Urothelium cell line (cell line): ENCODE measurements at places on chromosomes 6 and 20.
A peak's percentile ranks its signal among the peaks of the same experiment; 100 is the strongest.

DNA sequence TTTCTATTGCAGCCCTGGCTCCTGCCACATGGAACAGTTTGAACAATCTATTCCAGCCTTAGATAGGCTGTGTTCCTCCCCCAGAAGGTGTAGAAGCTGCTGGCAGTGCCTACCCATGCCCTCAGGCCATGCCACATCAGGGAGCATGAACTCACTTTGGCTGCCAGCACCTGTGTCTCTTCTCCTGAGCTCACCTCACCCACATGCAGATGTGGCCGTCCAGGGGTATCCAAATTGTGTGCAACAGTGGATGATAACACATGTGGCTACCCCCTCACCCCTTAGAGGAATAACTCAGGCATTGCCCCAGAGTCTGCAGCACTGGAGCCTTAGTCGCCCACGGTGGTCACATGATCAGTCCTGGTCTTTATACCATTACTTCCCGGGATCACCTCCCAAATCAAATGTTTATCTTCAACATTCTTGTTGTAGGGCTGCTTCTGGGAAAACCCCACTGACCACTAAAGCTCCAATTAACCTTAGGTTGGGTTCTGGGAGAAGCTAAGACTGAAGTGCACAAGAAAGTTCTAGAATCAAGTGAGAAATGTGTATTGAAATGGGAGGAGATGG lies 110.4 kb downstream of the BANF2 start:
- no peak for DNase-seq

GRCh38 chr6:43736844-43737243 lies 33.2 kb upstream of the VEGFA start:
- no peak for DNase-seq

DNA sequence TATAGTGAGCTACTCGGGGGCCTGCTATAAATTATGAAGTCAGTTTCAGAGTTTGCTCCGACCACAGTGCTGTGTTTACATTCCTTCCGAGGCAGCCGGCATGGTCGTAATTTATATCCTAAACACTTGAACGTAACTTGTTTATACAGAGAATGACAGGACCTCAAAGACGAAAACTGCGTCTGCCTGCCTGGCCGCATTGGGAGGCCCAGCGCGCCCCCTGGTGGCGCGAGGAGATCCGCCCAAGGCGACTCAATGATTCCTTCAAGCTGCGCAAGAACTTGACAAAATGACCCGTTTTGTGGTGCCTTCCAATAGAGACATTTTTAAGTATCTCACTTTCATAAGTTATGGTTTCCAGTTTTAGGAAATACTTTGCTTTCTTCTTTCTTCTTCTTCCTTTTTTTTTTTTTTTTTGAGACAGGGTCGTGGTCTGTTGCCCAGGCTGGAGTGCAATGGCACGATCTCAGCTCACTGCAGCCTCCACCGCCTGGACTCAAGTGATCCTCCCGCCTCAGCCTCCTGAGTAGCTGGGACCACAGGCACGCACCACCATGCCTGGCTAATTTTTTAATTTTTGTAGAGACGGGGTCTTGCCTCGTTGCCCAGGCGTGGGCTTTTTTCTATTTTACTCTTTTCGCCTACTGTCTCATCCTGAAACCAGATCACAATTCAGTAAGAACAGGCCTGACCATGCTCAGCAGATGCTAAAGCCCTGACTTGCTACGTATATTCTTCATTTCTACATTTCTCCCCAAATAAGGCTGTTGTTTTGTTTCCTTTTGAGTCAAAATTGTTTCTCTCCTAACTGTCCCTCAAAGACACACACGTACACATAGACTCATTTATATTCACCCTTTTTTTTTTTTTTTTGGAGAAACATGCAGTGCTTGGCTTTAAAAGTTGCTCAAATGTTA lies 7.8 kb downstream of the FOXF2 start:
- peak; percentile 76 for DNase-seq

DNA sequence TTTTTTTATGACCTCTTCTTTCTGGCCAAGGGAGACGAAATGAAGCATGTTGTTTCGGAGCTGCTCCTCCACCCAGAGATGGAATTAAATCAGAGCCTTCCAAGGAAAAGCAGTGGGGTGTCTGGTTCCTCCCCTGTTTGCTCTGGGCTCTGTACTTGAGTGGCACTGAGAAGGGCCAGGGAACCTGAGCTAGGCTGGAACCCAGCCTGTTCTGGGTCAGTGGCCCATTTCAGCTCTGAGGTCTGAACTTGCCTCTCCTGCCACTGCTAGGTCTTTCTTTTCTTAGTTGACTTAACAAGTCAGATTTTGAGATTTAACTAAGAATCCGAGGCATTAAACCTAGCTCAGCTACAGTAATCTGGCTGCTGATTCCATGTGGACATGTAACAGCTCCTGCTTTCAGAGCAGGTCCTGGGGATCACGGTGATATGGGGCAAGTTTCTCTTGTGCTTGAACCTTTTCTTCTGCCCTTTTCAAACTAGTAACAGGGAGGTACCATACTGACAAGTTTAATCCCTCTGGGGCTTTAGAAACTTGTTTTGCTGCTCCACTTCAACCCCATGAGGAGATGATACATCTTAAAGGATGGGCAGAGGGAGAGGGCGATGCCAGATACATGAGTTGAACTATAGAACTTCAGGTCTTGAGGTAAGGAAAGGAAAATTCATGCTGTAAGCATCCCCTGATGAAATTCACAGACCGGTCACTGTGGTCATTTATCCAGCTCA lies 101.1 kb downstream of the SLC24A3 start:
- no peak for DNase-seq

GRCh38 chr6:28515676-28516075 lies at the start of gene GPX6:
TSS of gene GPX6 (minus strand) at chr6:28515793. CDS start at chr6:28515743, 50 bp downstream.
- no peak for DNase-seq

DNA sequence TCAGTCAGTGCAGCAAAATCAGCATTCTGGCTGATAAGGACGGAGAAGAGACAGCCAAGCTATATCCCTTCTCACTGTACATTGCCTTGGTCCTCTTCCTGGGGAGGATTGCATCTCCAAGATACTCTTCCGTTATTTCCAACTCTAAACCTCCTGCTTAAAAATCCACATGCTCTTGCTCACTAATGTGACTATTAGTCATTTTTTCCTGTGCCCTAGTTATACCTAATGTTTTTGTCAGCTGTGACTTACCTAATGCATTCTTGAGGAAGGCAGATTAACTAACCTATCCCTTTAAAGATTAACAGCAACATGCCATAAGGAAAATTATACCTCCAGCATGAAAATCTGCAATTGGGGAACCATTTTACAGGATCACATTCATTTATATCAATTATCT lies 317.6 kb downstream of the BTBD9 start:
- no peak for DNase-seq

- no peak for DNase-seq
These were observed 21.6 kb upstream of the BCAS1 start for GRCh38 chr20:54092021-54092420.
